ENCODE measurements at places on chromosomes 13 and 19. TPM values are rescaled to one million over a fixed set of nuclear protein-coding genes. Genes with fewer than 3 reads are reported as not detected.

PCDH17 gene
- total RNA-seq, result 0.70 TPM

GRCh38 chr13:44620057-44620456, 43.9 kb upstream of the TSC22D1 start:
- DNase-seq, result peak; percentile 55
- no peaks in the 10 kb centered on the region for H3K27me3 ChIP-seq
- no peak overlapping the region for H3K4me3 ChIP-seq
- no peak overlapping the region for H3K27ac ChIP-seq
- no peaks in the 10 kb centered on the region for H3K36me3 ChIP-seq
- no peaks in the 10 kb centered on the region for H3K4me1 ChIP-seq

DNA sequence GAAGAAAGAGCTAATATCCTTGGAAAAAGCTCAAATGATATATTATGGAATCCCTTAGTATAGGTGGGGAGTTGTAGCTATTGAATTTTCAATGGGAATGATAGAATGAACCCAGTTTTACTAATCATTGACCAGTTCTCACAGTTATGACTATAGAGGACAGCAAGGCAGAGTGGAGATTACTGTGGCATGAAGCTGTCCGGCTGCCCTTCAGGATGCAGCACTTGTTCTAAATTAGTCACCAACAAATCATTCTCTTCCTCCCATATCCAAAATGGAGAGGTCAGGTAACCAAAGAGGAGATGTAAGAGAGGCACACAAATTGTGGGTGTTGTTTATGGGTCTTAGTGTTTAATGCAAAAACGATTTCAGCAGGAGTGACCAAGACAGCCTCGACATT, 1490.0 kb upstream of the MIR17HG start:
- H3K27me3 ChIP-seq, result no peaks in the 10 kb centered on the region
- no peak overlapping the region for H3K4me3 ChIP-seq
- H3K27ac ChIP-seq, result no peak overlapping the region
- H3K36me3 ChIP-seq, result no peaks in the 10 kb centered on the region
- no peaks in the 10 kb centered on the region for H3K4me1 ChIP-seq

C19orf38 gene
- total RNA-seq, result 0.23 TPM

DNA sequence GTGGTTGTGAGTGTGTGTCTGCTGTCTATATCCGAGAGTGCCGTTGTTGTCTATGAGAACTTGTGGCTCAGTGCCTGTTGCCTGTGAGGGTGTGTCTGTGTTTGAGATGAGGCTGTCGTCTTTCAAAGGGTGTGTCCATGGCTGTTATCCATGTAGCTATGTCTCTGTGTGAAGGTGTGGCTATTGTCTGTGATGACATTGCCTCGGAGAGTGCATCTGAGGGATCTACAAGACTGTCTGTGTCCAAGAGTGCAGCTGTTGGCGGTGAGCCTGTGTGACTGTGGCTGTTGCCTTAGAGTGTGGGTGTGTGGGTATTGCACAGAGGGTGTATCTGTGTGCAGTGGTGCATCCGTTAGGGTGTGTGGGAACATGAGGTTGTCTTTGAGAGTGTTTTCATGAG, 4.9 kb downstream of the NUMBL start:
- H3K36me3 ChIP-seq, result peaks cover 23% of the 10 kb centered on the region
- no peak overlapping the region for H3K4me3 ChIP-seq
- no peak overlapping the region for H3K27ac ChIP-seq
- no peaks in the 10 kb centered on the region for H3K27me3 ChIP-seq
